ENCODE measurements at places on chromosomes 12 and 14. TPM values are rescaled to one million over a fixed set of nuclear protein-coding genes. Genes with fewer than 3 reads are reported as not detected.
A peak's percentile ranks its signal among the peaks of the same experiment; 100 is the strongest.

GRCh38 chr14:24310265-24310645, 315 bp downstream of the LTB4R2 start:
- no peak overlapping the region for H3K4me3 ChIP-seq
- H3K36me3 ChIP-seq: peaks cover 10% of the 10 kb centered on the region
- no peak overlapping the region for H3K27ac ChIP-seq
- DNase-seq: no peak

The SERPINA9 gene
- total RNA-seq: not detected

DNA sequence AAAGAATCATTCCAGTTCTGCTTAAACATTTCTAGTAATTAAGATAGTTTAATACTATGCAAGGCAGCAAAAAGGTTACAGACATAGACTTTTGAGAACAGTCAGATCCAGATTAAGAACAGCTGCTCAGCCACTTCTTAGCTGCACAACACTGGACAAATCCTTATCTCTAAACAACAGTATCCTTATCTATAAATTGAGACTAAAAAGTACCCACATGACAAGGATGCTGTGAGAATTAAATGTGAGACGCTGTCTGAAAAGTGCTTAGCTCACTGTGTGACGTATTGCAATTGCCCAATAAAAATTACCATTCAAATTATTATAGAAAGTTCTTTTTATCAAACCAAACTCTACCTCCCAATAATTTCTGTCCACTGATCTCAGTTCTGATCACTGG, 35.5 kb downstream of the BORCS5 start:
- H3K27me3 ChIP-seq: no peaks in the 10 kb centered on the region
- no peak overlapping the region for H3K27ac ChIP-seq
- H3K4me1 ChIP-seq: no peaks in the 10 kb centered on the region
- H3K4me3 ChIP-seq: no peak overlapping the region
- DNase-seq: no peak

GRCh38 chr14:23345987-23346692, 6.5 kb downstream of the SLC22A17 start:
- no peak for DNase-seq
- H3K4me1 ChIP-seq: no peaks in the 10 kb centered on the region
- no peak overlapping the region for H3K4me3 ChIP-seq

GRCh38 chr14:101153691-101154090, 250.2 kb upstream of the RTL1 start:
- H3K27ac ChIP-seq: no peak overlapping the region
- no peaks in the 10 kb centered on the region for H3K4me1 ChIP-seq
- no peak overlapping the region for H3K4me3 ChIP-seq
- H3K27me3 ChIP-seq: peaks cover 25% of the 10 kb centered on the region

DNA sequence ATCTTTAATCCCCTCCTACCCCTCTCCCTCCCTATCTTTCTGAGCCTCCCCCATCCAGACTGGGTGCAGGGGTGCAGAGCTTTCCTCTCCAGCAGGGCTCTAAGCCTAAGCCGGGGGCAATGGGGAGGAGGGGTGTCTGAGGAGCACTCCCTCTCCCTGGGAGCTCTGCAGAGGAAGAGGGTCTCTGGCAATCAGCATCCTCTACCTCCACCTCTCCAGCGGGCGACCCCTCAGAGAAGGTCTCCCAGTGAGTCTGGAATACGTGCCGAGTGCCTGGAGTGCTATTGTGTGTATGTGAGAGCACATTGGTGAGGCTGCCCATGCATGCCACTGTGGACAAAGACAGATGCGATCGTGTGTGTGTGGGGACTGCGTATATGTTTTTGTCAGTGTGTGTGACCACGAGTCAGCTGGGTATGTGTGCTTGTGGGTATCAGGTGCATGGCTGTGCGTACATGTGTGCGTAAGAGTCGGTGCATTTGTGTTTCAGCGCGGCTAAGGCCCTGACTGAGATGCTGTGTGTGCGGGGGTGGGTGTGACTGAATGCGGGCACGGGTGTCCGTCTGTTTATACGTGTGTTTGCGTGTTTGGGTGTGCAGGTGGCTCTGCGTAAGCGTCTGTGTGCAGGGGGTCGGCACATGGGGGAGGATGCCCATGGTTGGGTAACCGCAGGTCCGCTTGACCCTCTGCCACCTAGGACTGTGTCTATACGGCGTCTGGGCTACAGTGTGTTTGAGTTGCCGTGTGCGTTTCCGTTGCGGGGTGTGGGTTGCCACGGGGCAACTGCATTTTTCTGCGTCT, 905 bp upstream of the DLK1 start:
- H3K4me3 ChIP-seq: no peak overlapping the region
- no peak overlapping the region for H3K27ac ChIP-seq
- peaks cover 51% of the 10 kb centered on the region for H3K27me3 ChIP-seq
- DNase-seq: no peak
- H3K4me1 ChIP-seq: no peaks in the 10 kb centered on the region
- H3K36me3 ChIP-seq: no peaks in the 10 kb centered on the region

- H3K27ac ChIP-seq: no peak overlapping the region
- no peak overlapping the region for H3K4me3 ChIP-seq
- no peaks in the 10 kb centered on the region for H3K27me3 ChIP-seq
- no peaks in the 10 kb centered on the region for H3K4me1 ChIP-seq
- no peaks in the 10 kb centered on the region for H3K36me3 ChIP-seq
- no peak for DNase-seq
Observed at GRCh38 chr12:42015051-42015461, 129.6 kb downstream of the GXYLT1 start.

DNA sequence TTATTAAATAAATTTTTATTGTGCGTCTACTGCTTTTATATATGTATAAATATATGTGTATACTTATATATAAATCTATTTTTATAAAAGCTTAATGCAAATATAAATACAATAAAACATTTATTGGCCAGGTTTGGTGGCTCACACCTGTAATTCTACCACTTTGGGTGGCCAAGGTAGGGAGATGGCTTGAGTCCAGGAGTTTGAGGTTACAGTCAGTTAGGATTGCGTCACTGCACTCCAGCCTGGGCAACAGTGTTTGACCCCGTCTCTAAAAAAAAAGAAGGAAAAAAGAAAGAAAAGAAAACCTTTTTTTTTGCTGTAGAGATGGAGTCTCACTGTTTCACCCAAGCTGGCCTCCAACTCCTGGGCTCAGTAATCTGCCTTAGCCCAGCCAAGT, 20.9 kb downstream of the ACTR6 start:
- no peaks in the 10 kb centered on the region for H3K4me1 ChIP-seq
- H3K36me3 ChIP-seq: peaks cover 19% of the 10 kb centered on the region
- no peak overlapping the region for H3K27ac ChIP-seq
- H3K27me3 ChIP-seq: no peaks in the 10 kb centered on the region
- no peak for DNase-seq
- H3K4me3 ChIP-seq: no peak overlapping the region

DNA sequence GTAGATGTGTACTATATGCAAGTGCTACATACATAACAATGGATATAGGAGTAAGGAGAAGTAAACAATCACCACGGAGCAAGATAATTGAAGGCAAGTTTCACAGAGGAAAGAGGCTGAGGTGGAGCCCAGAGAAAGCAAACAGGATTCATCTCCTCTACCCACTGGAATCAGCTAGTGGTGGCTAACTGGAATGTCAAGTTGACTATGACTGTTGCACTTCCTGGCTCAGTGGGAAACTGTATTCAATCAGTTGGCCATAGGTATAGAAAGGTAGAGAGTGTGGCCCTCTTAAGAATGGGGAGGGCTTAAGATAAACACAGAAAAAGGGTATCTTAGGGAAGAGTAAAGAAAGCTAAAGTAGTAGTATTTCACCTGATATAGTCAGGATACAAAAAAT, 62.4 kb downstream of the MAP4K5 start:
- no peaks in the 10 kb centered on the region for H3K4me1 ChIP-seq
- peaks cover 63% of the 10 kb centered on the region for H3K36me3 ChIP-seq
- no peak for DNase-seq
- H3K27me3 ChIP-seq: no peaks in the 10 kb centered on the region

The ASB2 gene
- total RNA-seq: not detected

GRCh38 chr14:34450542-34450915, 11.5 kb downstream of the SPTSSA start:
- peaks cover 5% of the 10 kb centered on the region for H3K36me3 ChIP-seq
- no peak overlapping the region for H3K4me3 ChIP-seq
- H3K27me3 ChIP-seq: no peaks in the 10 kb centered on the region
- H3K4me1 ChIP-seq: peaks cover 9% of the 10 kb centered on the region

The TMEM121 gene
- total RNA-seq: 4.7 TPM

The OR6C68 gene
- total RNA-seq: not detected

The RHEBL1 gene
- total RNA-seq: 1.6 TPM

DNA sequence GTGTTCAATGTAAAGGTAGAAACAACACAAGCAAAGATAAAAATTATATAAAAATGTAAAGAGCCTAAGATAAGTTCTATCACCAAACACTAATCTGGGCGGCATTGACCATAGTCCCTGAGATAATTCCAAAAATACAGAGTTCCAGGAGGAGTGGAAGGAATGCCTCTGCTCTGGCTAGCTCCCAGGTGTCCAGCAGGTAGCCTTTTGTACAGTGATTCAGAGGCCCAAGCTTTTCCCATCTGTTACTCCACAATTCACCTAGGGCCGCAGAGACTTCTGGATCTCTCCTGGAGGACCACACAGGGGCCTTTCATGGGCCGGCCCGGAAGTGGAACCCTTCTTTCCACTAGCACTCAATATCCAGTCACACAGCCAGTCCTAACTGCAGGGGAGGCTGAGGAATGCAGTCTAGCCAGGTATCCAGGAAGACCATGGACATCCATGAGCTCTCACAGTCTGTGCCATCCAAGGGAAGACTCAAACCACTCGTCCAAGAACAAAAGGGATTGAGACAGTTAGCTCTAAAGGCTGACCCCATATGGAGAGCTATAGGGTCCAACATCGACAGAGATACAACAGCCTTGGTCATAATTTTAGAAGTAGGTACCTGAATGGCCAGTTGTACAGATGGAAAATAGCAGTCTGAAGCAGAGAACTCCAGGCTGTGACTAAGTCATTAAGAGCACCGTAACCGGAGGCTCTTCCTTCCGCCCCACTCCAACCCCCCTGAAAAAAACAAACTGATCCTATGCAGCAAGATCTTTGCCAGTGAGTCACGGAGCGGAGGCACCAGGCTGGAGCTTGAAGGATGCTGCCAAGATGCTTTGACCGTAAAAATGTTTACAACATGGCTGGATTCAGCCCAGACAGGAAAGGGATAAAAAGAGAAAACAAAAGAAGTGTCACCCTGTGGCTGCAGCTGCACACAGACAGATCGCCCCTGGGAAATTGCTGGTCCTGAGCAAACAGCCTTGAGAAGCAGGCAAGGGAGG, 204.8 kb downstream of the NUAK1 start:
- no peaks in the 10 kb centered on the region for H3K4me1 ChIP-seq
- DNase-seq: peak; percentile 45
- no peaks in the 10 kb centered on the region for H3K36me3 ChIP-seq
- no peak overlapping the region for H3K4me3 ChIP-seq
- no peak overlapping the region for H3K27ac ChIP-seq

The OLR1 gene
- not detected for total RNA-seq

DNA sequence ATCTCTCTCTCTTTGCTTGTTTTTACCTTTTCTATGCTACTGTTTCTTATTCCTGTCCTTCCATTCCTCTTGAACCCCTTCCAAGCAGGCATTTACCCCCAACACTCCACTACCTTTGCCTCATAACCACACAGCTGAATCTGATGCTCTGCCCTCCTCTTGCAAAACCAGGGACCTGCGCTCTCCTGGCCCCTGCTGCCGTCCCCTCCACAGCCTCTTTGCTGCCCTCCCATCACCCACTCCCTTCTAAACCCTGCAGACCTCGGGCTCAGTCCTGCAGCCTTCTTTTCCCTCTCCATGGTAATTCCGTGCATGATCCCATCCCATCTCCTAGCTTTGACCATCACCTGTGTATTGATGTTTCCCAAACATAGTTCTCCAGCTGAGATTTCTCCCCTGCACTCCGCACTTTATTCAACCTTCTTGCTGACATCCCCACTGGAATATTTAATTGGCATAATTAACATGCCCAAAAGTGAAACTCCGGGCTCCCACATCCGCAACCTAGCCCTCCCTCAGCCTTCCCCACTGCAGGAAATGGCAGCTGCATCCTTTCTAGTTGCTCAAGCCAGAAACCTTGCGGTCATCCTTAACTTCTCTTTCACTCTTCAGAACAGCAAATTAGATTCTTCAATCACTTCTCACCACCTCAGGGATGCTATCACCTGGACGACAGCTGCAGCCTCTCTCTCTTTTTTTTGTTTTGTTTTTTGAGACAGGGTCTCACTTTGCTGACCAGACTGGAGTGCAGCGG, 16.0 kb downstream of the FIGNL2 start:
- H3K4me3 ChIP-seq: no peak overlapping the region
- H3K27ac ChIP-seq: no peak overlapping the region
- DNase-seq: no peak

DNA sequence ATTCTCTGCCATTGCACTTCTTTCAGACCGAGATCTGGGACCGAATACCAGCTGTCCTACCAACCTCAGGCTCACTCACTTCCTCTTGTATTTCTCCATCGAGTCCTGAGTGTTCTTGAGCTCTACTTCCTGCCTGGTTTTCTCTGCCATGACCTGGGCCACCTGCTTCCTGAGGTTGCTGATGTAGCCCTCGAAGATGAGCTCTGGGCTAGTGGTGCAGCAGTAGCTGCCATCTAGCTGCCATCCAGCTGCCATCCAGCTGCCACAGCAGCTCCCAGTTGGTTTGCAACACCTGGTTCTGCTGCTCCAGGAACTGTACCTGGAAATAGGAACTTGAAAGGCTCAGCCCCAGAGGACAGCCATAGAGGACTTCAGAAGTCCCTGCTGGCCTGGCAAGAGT, 15.0 kb upstream of the KRT73 start:
- no peak for DNase-seq
- peaks cover 6% of the 10 kb centered on the region for H3K4me1 ChIP-seq
- no peaks in the 10 kb centered on the region for H3K27me3 ChIP-seq
- no peak overlapping the region for H3K27ac ChIP-seq
- no peak overlapping the region for H3K4me3 ChIP-seq

DNA sequence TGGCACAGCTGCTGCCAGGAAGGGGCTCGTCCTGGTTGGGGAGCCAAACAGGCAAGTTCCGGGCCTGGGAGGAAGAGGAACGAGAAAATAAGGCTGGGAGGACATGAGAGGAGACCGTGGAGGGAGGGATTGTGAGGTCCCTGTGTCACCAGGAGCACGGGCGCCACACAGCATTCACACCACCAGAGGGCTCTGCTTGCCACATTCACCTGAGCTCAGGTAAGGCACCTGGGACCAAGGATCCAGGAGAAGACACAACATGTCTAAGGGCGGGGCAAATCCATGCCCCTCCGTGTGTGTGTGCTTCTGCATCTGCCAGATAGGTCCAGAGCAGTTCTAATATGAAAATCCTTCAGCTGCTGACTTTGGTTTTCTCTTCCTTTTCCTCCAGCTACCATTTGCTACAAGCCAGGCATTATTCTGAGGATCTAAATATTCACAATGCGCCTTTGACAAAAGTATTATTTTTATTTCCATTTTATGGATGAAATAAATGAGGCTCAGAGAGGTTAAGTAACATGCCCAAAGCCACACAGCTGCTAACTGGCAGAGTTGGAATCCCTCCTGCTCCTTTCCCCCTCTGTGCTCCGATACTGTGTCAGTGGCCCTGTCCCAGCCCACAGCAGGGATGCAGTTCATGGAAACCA, 14.6 kb downstream of the RAPGEF3 start:
- no peaks in the 10 kb centered on the region for H3K36me3 ChIP-seq
- no peak overlapping the region for H3K4me3 ChIP-seq
- no peaks in the 10 kb centered on the region for H3K27me3 ChIP-seq
- H3K4me1 ChIP-seq: peaks cover 38% of the 10 kb centered on the region
- no peak overlapping the region for H3K27ac ChIP-seq

All from A673 (cell line).